ENCODE measurements at places on chromosomes 3 and 15. TPM values are rescaled to one million over a fixed set of nuclear protein-coding genes. Genes with fewer than 3 reads are reported as not detected.

The CCR8 gene
- total RNA-seq = not detected

The ZMYND10 gene
- total RNA-seq = 4.9 TPM

The HGD gene
- total RNA-seq = 136 TPM

The ONECUT1 gene
- not detected for total RNA-seq

The OXTR gene
- total RNA-seq = 0.49 TPM

The TM6SF1 gene
- total RNA-seq = 11.6 TPM

The CHRM5 gene
- total RNA-seq = not detected

The FBN1 gene
- 124 TPM for total RNA-seq

The EXD1 gene
- total RNA-seq = 0.13 TPM

The CSTA gene
- 1.7 TPM for total RNA-seq

The RLBP1 gene
- total RNA-seq = not detected

The CADM2 gene
- total RNA-seq = 4.2 TPM

The IP6K1 gene
- 43.4 TPM for total RNA-seq

The BTLA gene
- total RNA-seq = 0.49 TPM

The RAB7A gene
- 111 TPM for total RNA-seq

The XRN1 gene
- 71.7 TPM for total RNA-seq

The SLC51A gene
- total RNA-seq = 0.63 TPM

The CPN2 gene
- total RNA-seq = not detected

The GABRR3 gene
- total RNA-seq = not detected

The FBXW12 gene
- not detected for total RNA-seq

The AP4E1 gene
- 11.2 TPM for total RNA-seq

The SH2D7 gene
- total RNA-seq = not detected

The SPATA12 gene
- not detected for total RNA-seq

The XYLB gene
- 1.1 TPM for total RNA-seq

The SLC22A14 gene
- total RNA-seq = not detected

The NR2C2 gene
- total RNA-seq = 55.1 TPM

The TMEM158 gene
- not detected for total RNA-seq

The LRRC3B gene
- not detected for total RNA-seq

The LCTL gene
- not detected for total RNA-seq

The TIGIT gene
- not detected for total RNA-seq

The GOLGA8J gene
- 4.7 TPM for total RNA-seq

The DISP2 gene
- 3.2 TPM for total RNA-seq

The PPP1R14D gene
- total RNA-seq = not detected

The COL6A6 gene
- 0.24 TPM for total RNA-seq

The SCN5A gene
- total RNA-seq = 0.13 TPM

The ZNF774 gene
- 3.6 TPM for total RNA-seq

The PAQR5 gene
- total RNA-seq = 0.42 TPM

The CLDN1 gene
- total RNA-seq = 6.0 TPM

The C3orf70 gene
- 1.6 TPM for total RNA-seq

The FMN1 gene
- 22.9 TPM for total RNA-seq

The RNU5B-1 gene
- total RNA-seq = not detected

The LRRC31 gene
- total RNA-seq = not detected

The KLHL6 gene
- 1.0 TPM for total RNA-seq

The ANKDD1A gene
- total RNA-seq = 11.9 TPM

The SLC35G2 gene
- 11.4 TPM for total RNA-seq

The COL8A1 gene
- 106 TPM for total RNA-seq

The CPLX3 gene
- not detected for total RNA-seq

The CFAP92 gene
- total RNA-seq = 0.59 TPM

The NUSAP1 gene
- total RNA-seq = 8.1 TPM

The HTR3C gene
- not detected for total RNA-seq

The CLDN18 gene
- not detected for total RNA-seq

The GOLGA8G gene
- not detected for total RNA-seq

The ISLR gene
- total RNA-seq = 91.8 TPM
